ENCODE measurements at places on chromosomes 2 and 18. TPM values are rescaled to one million over a fixed set of nuclear protein-coding genes. Genes with fewer than 3 reads are reported as not detected.

GRCh38 chr2:165147186-165148045 lies 56.4 kb downstream of the SCN3A start:
- DNase-seq: no peak

DNA sequence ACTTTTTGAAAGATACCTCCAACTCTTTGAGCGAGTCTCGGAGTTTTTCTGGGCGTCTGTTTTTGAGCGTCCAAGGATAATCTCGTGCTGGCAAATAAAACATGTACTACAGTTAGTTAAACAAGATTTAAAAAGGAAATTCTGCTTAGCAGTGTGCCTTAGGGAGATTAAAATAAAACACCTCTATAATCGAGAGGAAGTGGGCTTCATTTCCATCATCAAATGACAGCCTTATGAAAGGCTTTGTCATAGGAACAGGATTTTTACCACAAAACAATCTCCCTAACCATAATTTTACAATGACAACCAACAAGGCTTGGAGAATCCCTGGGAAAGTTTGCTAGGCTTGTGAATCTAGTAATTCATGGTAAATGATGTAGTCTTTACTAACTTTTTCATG lies 103.4 kb downstream of the WDPCP start:
- DNase-seq: no peak

- no peak for DNase-seq
Observed at GRCh38 chr2:165497659-165498317, 28.3 kb downstream of the CSRNP3 start.

DNA sequence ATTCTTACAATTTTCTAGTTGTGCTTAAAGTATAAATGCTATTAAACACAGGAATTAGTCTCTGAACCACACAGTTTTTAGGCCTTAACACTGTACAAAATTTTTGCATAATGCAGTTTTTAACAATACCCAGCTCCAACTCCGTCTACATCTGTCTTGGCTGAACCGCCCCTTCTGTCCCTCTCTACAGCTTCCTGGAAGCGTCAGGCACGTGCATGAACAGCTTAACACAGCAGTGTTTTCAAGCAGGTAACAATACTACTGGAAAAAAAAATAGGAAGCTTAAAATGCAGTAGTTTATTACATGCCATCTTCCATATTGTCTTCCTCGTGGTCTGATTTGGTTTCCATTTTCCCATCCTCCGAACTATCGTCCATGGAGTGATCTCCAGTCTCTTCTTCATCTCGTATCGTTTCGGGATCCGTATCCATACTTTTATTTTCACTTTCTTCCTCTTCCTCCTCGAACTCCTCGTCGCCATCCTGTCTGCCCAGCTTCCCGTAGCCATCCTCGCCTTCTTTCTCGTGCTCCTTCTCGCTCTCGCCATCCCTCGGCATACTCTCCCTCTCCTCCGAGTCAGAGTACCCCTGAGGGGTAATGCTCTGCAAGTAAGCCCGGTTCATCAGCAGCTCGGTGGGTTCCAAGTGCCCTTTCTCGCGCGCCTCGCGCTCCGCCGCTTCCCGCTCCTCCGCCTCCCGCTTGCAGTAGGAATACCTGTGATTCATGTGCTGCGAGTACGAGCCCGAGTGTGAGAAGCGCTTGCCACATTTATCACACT lies 130.6 kb downstream of the ZEB2 start:
- DNase-seq: no peak

ANKRD30B gene
- not detected for total RNA-seq

Measured in activated T-helper 2 cell treated with anti-CD3 and anti-CD28 coated beads, Interferon-gamma antibody, Interleukin-2, Interleukin-4, amounts not matched to agents 10 μg/mL and 5 μg/mL and 100 μg/mL, durations not matched to agents 14 hours and 24 hours and 36 hours (primary cell).